ENCODE measurements at places on chromosomes 6 and 20.

DNA sequence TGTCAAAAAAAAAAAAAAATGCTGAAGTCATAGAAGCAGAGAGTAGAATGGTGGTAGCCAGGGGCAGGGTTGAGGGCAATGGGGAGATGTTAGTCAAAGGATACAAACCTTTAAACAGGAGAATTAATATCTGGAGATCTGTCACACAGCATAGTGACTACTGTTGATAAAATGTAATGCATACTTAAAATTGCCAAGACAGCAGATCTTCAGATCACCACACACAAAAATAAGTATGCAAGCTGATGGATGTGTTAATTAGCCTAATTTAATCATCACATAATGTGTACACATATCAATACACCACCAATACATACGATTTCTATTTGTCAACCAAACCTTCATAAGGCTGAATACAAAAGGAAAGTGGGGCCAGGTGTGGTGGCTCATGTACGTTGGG, 83.5 kb upstream of the PHACTR3 start:
- no peaks in the 10 kb centered on the region for H3K4me1 ChIP-seq
- H3K27me3 ChIP-seq: peaks cover 1% of the 10 kb centered on the region
- no peaks in the 10 kb centered on the region for H3K36me3 ChIP-seq
- no peak for DNase-seq
- no peak overlapping the region for H3K27ac ChIP-seq

DNA sequence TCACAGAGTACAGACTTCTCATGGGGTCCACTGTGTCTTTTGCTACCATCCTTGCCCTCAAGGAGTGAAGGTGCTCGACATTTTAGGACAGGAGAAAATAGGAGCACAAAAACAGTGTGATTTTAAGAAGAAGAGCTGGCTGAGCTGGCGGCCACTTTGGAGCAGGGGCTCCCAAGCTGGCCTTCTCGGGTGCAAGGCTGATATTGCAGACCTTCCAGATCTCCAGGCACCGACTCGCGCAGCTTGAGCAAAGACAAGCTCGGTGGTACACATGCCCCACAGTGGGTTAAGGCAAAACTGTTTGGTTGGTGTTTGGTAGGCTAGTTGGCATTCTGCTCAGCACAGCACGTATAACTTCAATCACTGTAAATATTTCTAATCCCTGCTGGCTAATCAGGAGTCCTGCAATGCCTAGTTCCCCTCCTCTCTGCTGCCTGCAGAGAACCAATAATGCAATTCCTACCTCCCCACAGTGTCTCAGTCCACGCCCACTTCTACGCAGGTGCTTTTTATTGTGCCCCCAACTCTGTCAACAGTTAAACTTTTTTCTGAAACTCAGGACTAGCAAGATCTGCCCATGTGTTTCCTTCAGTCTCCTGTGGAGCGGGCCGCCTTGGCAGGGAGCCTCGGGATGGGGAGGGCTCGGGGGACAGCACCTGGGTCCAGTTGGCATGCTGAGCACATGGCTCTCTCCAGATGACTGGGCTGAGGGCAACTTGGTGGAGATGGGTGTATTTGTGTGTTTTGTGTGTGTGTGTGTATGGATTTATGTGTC, 12.7 kb upstream of the SMOC2 start:
- no peaks in the 10 kb centered on the region for H3K36me3 ChIP-seq
- no peaks in the 10 kb centered on the region for H3K27me3 ChIP-seq
- H3K4me1 ChIP-seq: no peaks in the 10 kb centered on the region
- no peak for DNase-seq
- no peak overlapping the region for H3K27ac ChIP-seq

DNA sequence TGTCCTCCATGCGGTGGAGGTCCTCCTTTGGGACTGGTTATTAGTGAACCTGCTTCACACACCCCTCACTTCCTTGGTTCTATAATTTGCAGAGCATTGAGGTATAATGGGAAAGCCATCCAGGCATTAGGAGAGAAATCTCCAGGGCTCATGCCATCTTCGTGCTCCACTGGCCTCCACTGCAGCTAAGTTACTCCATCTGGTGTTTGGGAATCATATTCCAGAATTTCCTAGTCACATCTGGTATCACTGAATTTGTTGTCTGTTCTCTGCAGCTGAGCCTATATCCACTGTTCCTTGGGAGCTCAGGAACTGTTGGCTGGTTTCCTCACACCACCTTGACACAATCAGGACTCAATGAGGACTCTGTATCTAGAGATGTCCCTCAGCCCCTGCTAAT, 173.0 kb upstream of the TSHZ2 start:
- H3K36me3 ChIP-seq: no peaks in the 10 kb centered on the region
- H3K4me3 ChIP-seq: no peak overlapping the region
- H3K27ac ChIP-seq: no peak overlapping the region
- no peak for DNase-seq

DNA sequence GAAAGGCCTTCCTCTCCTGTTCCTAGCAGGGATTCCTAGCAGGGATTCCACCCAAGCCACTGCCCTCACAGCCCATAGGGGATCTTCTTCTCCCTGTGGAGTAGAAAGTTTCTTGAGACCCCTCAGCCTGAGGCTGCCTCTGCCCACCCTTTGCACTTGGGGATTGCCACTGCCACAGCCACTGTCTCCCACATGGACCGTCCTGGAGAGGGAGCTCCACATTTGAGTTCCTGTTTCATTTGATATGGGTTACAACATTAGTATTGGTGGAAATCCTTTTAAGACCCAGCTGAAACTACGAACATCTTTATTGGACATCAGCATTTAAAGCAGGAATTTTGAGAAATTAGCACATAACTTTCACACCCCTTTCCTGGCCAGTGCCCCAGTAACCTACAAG, 25.6 kb downstream of the HLA-G start:
- H3K4me3 ChIP-seq: no peak overlapping the region
- H3K36me3 ChIP-seq: no peaks in the 10 kb centered on the region
- peaks cover 19% of the 10 kb centered on the region for H3K27me3 ChIP-seq
- H3K4me1 ChIP-seq: no peaks in the 10 kb centered on the region

DNA sequence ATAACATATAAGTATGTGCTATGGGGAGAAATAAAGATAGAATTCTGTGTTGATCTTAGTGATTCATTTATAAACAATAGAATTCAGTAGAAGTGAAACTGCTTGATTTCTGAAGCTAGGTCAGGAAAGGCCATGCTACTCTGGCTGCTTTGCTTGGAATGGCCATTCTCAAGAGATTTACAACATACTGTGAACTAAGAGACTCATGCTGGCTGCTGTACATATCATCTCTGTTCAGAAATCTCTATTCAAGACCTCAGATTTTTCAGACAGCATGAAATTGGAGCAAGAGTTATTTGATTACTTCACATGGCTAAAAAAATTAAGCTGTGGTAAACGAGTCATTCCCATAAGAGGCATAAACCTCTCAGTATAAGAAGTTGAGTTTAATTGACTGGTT, 662.6 kb downstream of the BCKDHB start:
- H3K4me3 ChIP-seq: no peak overlapping the region
- H3K27ac ChIP-seq: no peak overlapping the region
- H3K36me3 ChIP-seq: no peaks in the 10 kb centered on the region
- H3K4me1 ChIP-seq: no peaks in the 10 kb centered on the region

DNA sequence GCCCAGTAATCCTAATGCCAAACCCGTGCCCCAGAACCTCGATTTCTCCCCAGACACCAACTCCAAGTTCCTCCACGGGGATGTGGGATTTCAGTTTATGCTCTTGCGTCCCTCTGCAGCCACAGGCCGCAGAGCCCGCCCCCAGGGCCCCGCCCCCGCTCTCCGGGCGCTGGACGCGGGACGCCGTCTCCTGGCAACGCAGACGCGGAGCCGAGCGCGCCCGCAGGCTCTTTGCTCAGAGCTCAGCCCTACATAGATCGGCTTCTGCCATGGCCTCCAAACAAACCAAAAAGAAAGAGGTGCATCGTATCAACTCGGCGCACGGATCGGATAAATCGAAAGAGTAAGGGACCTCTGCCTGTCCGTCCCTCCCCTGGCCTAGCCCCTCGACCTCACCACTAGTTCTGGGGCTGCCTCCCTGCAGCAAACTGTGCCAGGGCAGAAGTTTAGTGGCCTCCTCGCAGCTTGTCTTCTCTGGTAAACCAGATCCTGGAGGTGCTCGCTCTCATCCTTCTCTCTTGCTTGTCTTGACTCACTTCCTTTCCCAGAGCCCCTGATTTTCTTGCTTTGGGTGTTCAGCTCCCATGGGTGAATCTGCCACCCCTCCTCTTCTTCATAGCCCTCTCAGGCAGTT, at the start of gene ADGB:
TSS of gene ADGB (plus strand) at position 201 of the 634 bp plus-strand sequence. CDS start at position 270, 69 bp downstream.
- no peak within 1 kb of the TSS for H3K27ac ChIP-seq
- H3K27me3 ChIP-seq: no peaks in the 10 kb centered on the region
- H3K4me1 ChIP-seq: no peaks in the 10 kb centered on the region
- H3K36me3 ChIP-seq: no peaks in the 10 kb centered on the region
- no peak for DNase-seq

- H3K4me1 ChIP-seq: no peaks in the 10 kb centered on the region
- no peaks in the 10 kb centered on the region for H3K27me3 ChIP-seq
- no peak overlapping the region for H3K27ac ChIP-seq
Measured at GRCh38 chr6:43608807-43609206, 20.3 kb downstream of the GTPBP2 start.

Data from CD8-positive, alpha-beta memory T cell (primary cell).